ENCODE measurements at places on chromosomes 13 and 19. TPM values are rescaled to one million over a fixed set of nuclear protein-coding genes. Genes with fewer than 3 reads are reported as not detected.

The BCAM gene
- 24.4 TPM for total RNA-seq

The METTL21C gene
- not detected for total RNA-seq

The TEX101 gene
- not detected for total RNA-seq

The KCNJ14 gene
- under 0.01 TPM for total RNA-seq

The HSD17B14 gene
- total RNA-seq = 5.7 TPM

Measured in bladder microvascular endothelial cell (primary cell).